Activated CD4-positive, alpha-beta T cell treated with anti-CD3 and anti-CD28 coated beads, Interleukin-2, Interleukin-6, amounts not matched to agents 100 ng/mL and 50 ng/mL, durations not matched to agents 16 hours and 8 hours (primary cell): ENCODE measurements at places on chromosomes 1 and 21.

- DNase-seq: no peak
Measured at GRCh38 chr21:28444557-28444956, 548.1 kb downstream of the LTN1 start.

DNA sequence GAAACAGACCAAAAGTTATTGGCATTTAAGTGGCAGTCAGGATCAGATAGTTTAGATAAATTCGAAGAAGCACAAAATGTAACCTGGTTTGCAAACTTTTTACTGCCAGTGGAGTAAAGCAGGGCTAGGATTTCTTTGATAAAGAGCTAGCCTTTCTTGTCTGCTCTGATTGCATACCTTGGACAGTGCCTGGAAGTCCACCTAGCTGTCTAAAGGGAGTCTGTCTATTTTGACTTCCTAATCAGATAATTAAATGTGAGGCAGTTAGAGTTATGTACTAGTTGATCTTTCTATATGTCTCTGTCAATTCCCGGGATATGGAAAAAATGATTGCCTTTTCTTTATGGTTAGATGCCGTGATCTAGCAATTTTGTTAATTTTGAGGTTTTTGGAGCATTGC is 4.1 kb downstream of the GPSM2 start:
- no peak for DNase-seq

DNA sequence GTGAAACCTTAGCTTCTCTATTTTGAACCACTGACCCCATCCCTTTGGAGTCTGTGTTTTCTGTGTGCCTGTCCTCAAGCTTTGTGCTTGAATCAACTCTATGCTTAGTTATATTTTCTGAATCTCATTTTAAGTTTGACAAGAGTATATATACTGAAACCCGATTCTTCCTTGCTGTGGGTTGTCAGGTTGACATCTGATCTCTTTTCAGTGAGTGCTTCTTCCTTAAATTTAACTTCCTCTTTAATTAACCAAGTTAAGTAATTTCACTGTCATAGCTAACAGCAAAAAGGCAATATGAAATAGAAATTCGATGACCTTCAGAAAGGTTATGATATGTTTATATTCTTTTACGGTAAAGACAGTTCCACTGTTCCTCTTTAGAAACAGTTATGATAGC is 69.4 kb downstream of the C1orf21 start:
- no peak for DNase-seq

DNA sequence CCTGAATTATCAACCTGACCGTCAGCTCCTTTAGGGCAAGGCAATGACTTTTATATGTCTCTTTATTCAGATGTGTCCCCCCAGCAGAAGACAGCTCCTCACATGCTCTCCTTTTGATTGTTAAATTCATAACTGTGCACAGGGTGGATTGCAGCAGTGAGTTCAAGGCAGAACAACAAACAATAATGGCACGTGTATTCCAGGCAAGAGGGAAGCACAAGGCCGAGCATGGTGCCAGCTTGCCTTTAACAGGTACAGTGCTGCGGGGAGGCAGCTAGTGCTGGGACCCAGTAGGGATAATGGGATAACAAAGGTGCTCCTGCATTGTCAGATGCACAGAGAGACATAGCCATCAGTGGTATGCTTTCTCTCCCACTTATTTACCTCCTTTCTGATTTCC is 248.4 kb downstream of the RHOU start:
- no peak for DNase-seq

DNA sequence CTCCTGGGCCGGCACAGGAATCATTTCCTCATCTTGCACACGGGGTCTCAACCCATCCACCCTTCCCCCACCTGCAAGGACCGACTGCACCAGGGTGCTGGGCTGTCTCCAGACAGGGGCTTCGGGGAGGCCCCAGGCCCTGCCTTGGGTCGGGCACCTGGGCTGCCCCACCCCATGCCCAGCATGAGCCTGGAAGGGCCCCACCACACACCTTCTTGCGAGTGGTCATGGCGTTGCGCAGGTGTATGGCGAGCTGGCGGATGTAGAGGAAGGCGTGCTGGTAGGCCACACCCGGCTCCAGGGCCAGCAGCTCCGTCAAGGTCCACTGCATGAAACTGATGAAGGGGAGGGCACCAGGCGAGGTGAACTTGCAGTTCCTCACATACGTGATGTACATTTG is 6.9 kb downstream of the NOC2L start:
- DNase-seq: no peak

DNA sequence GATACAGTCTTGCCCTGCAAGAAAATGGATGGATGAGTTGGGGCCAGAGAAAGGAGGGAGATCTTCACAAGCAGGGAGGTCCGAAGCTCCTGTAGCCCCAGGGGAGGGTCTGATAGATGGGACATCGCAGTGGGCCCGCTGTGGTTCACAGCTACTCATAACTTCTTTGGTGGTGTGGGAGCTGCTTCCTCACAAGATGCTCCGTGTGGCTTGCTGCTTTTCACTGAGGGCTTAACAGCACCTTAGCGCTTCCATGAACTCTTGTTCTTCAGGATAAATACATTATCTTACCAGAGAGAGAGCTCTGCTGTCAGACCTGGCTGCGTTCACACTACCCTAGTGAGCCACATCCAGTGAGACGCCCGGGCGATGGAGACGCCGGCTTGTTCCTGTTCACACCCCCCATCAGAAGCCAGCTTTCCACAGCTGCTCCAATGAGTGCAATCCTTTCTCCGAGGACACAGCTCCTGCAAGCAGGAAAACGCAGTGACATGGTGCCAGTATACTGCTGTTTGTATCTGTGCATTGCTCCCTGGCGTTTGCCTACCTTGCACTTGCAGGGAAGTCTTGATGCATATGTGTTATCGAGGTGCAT is 599.8 kb downstream of the AJAP1 start:
- no peak for DNase-seq

DNA sequence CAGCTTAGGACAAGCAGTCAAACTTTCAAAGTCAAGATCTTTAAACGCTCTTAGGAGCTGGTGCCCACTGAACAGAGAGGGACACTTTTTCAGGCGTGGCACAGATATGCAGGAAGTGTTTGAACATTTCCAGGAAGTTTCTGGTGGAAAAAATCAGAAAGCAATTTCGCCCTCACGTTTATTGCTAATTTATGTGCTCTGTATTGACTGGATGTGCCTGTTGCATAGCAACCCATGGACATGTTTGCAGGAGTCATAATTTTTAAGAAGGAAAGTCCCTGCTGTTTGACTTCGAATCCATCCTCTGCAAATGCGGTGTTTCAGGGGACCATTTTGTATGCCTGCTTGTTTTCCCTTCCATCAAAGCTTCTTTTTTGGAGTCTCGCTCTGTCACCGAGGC is 239.9 kb upstream of the IRF2BP2 start:
- no peak for DNase-seq

DNA sequence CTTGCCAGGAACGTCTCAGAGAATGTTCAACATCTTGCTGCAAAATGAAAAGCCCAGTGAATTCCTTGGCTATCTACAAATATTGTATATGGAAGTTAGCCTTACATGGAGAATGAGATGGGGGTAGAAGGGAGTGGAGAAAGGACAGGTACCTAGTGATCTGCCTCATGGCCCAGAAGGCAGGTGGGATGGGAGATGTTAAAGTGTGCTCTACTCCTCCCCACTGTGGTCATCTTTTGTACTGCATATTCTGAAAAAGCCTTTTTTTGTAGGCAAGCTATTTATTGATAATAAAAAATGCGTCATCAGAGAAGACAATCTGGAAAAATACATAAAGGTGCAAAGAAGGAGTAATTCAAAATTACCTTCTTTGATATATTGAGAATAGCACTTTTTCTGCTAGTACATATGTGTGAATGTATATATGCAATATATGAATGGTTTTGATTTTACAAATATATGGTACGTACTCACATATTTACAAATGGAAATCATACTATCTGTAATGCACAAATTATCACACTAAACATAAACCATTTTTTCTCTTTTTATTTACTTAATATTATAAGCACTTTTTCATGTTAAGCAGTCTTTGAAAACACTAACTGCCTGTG is 19.1 kb upstream of the SLC5A9 start:
- DNase-seq: peak; percentile 41

- DNase-seq: no peak
Measured at GRCh38 chr21:38760017-38760761, 45.5 kb upstream of the ETS2 start.

DNA sequence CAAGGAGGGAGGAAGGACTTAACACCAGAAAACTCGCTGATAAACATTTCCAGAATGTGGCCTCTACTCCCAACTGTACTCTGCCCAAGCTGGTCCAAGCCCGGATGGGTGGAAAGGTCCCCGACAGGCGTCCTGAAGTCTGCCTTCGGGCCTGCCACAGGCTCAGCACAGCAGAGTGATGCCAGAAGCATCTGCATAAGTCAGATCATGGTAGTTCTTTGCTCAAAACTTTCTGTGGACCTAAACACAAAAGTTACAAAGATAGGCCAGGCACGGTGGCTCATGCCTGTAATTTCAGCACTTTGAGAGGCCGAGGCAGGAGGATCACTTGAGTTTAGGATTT is 790 bp upstream of the UTS2 start:
- DNase-seq: no peak

DNA sequence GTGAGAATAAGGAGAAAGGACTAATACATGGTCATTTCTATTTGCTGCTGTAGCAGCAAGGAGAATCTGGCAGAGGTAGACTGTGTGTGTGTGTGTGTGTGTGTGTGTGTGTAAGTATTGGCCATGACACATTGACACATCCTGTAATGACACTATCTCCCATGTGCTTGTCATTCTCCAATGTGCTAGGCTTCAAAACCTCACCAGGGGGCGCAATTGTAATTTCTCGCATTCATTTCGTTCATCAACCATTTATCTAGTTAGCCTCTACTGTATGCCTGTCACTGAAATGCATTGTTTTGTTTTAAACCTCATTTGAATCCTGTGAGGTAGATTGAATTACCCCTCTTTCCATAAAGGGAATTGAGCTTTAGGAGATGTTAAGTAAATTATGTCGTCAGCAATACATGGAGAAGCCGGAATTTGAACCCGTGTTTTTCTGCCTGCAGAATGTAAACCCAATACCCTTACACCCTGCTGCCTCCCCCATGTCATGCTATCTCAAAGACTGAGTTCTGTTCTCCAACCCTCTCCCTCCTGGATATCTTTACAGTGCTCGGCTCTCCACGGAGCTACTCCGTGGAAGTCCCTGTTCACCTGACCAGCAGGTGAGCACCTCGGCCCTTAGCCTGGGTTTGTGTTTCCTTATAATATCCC is 100.8 kb downstream of the UCK2 start:
- peak; percentile 72 for DNase-seq

GRCh38 chr1:226216056-226216455 is 7.4 kb upstream of the MIXL1 start:
- no peak for DNase-seq

GRCh38 chr21:28516021-28516420 is 476.7 kb downstream of the LTN1 start:
- DNase-seq: no peak

DNA sequence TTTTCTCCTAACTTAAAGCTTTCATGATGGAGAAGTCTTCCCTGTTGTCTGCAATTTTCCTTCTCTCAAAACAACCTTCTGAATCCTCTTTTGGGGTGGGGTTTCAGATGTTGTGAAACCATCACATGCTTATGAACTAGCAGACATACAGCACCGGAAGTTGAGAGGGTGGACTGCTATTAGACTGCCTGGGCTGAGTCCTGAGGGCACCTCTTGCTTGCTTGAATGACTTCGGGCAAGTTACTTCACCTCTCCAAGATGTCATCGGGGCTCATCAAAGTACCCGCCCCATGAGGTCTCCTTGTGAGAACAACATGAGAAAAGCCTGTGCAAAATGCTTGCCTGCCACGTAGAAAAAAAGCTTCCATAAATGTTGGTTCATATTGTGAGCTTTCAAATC is 89.6 kb downstream of the CCDC185 start:
- DNase-seq: no peak

- no peak for DNase-seq
Measured at GRCh38 chr21:32710069-32710784, 17.6 kb downstream of the SYNJ1 start.

DNA sequence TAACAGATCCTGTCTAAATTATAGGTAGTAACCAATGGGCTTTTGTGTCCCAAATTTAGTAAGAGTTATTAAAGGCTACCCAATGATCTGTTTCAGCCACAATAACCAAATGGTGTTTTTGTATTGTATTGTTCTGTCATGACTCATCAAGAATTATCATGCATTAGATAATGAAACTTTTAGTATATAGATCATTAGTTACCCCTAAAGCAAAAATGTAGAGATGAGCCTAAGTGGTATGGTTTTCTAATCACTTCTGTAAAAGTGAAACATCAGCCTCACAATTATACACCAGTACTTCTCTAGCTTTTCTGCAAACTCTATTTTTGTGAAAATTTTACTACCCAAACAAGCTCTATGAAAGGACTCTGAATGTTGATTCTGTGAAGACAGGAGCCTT is 71.4 kb downstream of the LRRC7 start:
- DNase-seq: no peak

DNA sequence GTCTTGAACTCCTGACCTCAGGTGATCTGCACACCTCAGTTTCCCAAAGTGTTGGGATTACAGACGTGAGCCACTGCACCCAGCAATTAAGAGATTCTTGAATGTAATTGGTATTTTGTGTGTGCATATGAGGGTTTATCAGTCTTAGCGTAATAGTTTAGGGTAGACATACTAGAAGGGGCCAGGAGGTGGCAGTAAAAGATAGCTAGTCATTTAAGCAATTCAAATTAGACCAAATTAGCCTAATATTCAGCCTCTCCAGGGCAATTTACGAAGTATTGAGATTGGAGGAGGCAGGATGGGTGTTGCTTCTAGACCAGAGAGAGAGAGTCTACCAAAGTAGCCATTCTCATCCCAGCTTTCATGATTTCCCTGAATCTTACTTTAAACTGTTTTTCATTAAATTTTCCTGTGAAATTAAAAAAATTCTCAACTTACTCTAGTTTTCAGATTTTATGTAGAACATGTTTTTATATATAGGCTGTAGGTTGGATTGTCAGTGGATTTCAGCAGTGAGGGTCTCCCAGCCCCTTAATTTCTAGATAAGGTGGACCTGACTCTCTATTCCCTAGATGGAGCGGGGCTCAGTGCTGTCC is 119.7 kb downstream of the HHAT start:
- peak; percentile 59 for DNase-seq

- DNase-seq: peak; percentile 47
Measured at GRCh38 chr1:23108918-23109533, 59.6 kb downstream of the LUZP1 start.

DNA sequence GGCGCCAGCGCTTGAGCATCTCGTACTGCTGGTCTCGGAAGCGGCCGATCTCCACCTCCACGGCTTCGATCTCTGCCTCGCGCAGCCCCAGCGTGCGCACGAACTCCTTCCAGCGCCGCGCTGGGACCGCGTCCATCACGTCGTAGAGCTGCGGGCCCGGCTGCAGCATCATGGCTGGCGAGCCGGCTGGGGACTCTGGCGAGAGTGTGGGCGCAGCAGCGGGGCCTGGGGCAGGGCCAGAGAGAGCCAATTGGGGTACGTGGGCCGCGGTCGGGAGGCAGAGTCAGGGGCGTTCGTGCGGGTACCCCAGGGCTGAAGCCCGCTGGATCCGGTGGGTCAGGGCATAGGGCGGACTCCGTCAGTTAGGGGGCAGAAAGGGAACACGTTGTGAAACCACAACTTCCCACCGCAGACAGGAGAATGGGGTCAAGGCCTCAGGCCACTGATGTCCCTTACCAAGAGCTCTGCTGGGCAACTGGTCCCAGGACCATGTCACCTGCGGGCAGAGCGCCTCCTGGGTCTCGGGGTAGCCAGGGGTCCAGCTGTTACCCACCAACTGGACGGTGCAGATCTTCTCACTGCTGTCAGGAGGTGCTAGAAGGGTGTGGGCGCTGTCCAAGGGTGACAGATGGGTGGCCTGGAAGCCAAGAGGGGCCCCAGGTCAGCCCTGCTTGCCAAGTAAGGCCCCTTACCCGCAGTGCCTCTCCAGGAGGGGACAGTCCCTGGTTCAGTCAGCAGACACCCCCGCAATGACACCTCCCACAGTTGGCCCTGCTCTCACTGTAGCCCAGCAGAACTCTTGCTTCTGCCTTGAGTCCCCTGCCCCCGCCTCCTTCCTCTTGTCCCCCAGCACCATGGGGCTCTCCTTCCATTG is 4.2 kb downstream of the TNFRSF25 start:
- no peak for DNase-seq
